ENCODE measurements at places on chromosomes 1 and 21.

DNA sequence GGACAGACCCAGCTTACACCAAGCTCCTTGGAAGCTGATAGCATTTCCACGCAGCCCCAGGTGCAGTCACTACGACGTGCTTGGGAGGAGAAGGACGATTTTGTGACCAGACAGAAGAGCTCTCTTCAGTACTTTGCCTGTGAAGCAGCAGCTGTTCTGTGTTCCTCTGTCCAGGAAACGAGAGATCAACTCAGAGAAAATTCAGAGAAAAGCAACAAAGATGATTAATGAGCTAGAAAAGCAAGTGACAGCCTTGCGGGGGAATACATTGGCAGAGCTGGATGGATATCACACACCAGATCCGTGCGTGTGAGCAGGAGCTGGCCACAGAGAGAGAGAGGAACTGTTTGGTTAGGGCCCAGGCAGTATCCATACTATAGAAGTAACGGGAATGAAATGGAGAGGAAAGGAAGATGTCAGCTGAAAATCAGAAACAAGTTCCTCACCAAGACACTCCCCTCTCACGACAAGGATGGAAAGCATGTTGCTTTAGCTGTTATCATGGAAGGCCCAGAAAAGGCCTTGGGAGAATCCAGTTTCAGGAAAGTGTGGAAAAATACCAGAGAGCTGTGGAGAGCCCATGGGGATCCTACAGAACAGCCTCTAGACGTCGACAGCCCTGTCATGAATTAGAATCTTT, 106.2 kb downstream of the TOMM20 start:
- no peak for DNase-seq

- no peak for DNase-seq
These were observed 33.1 kb upstream of the CEP350 start for GRCh38 chr1:179921472-179921871.

- no peak for DNase-seq
These were observed 3.0 kb upstream of the RGS2 start for GRCh38 chr1:192805832-192806323.

GRCh38 chr1:26529655-26530409, at the start of gene RPS6KA1:
Gene RPS6KA1 (plus strand): TSS chr1:26529761. CDS start chr1:26529921, 160 bp downstream.
- peak; percentile 51 for DNase-seq

DNA sequence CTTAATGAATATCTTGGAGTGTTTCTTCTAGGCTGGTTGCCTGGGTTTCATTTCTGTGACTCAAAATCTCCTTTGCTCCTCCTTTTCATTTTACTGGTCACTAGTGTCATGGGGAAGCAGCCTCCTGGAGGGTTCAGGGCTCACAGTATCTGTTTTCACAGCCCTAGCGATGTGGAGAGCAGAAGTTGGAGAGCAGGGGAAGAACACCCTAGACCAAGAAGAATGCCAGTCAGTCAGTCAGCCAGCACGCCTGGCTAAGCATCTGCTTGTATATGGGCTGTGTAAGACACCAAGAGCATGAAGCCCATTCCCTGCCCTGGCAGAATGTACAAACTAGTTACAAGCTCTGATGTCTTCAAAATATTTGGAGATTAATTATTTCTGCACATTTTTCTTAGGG, 7.9 kb downstream of the RXRG start:
- DNase-seq = no peak

GRCh38 chr1:215651867-215652266, 84.8 kb downstream of the KCTD3 start:
- no peak for DNase-seq

GRCh38 chr1:195158091-195158490, 1450.1 kb downstream of the KCNT2 start:
- DNase-seq = no peak

DNA sequence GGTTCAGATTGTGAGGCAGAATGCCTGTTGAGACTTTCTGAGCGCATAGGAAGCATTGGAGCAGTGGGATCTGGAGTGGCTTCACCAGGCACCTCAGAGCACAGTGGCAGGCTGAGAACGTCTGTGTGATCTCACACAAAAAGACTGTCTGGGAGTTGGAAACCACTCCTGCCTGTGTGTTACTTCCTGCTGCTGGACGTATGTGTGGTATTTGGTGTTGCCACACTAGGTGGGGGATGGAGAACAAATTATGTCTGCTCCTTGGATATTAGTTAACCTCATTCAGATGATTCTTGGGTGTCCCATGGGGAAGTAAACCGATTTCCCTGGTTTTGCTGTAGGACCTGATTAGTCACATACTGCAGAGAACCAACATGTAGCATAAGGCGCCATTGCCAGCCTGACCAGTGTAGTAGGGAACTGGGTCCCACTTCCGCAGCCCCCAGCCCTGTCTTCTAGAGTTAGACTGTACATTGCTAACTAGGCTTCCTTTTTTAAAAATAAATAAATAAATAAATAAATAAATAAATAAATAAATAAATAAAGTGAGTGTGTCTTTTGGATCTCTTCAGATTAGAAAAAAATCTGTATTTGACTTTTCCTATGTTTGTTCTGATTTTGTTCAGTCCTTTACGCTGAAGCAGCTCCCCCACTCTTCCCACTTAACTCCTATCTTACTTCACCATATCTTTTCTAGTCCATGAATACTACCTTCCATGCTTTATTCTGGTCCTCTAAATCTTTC, 26.9 kb downstream of the UCK2 start:
- no peak for DNase-seq

GRCh38 chr1:116375887-116376728, 3.1 kb downstream of the ATP1A1 start:
- DNase-seq = no peak

GRCh38 chr1:26923711-26924110, 2.2 kb downstream of the NUDC start:
- no peak for DNase-seq

DNA sequence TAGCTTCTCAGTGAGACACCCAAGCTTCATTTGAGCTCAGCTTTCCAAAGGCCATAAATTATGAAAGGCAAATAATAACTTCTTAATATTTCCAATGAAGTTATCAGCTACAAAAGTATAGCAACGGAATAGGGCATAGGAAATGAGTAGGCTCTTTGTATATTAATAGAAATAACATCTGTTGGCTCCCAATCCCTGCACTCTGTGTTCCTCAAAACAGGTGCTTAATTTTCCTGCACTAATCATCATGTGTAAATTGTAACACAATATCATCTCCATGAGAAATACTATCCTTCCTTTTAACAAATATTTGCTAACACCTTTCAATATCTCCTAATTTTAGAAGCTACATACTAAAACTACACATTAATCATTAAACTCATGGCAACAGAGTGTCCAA, 19.2 kb upstream of the IFI44L start:
- no peak for DNase-seq

DNA sequence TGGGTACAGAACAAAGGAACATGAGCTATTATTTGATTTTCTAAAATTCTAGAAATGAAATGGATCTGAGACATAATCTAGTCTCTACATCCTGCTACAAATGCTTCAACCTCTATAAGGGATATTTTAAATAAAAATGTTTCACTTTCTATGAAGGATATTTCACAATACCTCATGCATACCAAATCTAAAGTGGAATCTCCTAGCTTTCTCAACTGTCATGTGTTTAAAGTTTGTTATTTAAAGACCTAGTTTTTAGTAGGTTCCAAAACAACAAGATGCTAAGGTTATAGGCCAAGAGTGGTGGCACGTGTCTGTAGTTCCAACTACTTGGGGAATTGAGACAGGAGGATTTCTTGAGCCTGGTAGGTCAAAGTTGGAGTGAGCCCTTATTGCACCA, 47.6 kb downstream of the KDM5B start:
- no peak for DNase-seq

DNA sequence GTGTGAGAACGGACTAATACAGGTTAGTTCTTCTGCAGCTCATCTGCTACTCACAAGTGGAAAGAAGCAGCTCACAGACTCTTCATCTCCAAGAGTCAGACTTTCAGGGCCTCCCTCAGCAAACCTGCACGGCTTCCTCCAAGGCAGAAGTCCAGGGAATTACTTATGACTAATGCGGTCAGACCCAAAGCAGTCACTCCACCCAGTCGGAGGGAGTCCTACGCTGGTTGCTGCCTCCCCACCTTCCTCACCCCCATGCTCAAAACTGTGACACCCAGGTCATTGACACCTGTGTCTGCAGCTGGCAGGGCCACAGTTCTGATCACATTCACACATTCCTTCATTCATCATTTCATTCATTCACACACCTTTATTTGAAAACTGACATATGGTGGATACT, 38.4 kb upstream of the PRDM2 start:
- DNase-seq = no peak

DNA sequence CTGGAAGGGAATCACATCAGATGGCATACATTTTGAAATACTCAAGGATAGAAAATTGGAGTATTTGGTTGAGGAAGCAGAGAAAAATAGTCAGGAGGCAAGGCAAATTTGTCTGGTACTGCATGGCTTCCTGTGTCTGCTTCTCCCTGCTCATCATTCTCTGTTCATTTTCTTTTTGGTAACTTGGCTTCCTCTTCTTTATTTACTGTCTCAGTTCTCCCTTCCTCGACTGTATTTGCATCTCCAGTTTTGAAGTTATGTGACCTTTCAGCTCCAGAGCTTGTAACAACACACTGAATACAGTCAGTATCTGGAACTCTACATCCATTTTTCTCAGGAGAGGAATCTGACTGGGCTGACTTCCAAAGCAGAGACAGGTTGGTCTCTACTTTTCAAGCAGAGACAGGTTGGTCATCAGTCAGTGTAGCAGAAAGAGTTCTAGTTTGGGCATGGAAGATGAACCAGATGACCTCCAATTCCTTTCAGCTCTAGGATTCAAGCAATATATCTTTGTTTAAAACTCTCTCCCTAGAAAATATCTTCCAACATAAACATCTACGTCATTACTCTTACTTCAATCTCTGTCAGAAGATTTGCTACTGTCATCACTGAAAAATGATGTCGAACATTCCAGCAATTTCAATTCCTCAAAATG, 571.2 kb downstream of the ADGRL2 start:
- no peak for DNase-seq

DNA sequence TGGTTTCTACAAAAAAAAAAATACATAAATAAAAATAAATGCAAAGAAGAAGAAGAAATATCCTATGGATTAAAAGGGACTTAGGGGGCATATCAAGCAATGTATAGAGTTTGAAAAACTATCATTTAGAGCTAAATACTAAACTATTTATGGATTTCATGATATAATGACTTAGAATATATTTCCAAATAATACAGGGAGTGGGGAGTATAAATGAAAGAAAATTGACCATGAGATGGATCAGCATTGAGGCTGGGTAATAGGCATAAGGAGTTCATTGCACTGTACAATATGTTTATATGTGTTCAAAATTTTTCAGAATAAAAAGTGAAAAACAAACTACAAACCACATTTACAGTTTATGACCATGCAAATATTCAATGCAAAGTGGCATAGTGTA, 18.8 kb downstream of the NHLH2 start:
- DNase-seq = no peak

DNA sequence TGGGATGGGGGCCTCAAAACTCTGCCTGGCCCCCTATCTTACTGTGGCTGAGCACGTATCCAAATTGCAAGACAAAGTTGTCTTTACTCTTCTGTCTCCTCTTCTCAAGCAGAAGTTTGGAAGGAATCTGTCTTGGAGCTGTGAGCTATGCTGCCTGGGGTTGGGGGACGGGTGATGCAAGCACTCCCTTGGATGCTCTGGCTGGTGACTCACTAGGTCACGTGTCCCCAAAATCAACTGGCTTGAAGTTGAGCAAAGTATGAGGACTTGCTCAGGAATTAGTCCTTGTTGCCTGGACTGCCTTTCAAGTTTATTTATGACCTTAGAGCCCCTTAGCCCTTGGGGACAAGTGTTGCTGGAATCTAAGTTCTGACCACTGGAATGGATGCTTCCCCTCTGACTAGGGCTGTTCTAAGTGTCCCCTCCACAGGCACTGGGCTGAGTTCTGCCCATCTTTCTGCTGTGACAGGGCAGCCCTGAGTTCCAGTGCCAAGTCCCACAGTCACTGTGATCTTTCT, 269.5 kb downstream of the HHAT start:
- DNase-seq = no peak
